Neural crest cell (in vitro differentiated cells): ENCODE measurements at places on chromosomes 16 and 17.

DNA sequence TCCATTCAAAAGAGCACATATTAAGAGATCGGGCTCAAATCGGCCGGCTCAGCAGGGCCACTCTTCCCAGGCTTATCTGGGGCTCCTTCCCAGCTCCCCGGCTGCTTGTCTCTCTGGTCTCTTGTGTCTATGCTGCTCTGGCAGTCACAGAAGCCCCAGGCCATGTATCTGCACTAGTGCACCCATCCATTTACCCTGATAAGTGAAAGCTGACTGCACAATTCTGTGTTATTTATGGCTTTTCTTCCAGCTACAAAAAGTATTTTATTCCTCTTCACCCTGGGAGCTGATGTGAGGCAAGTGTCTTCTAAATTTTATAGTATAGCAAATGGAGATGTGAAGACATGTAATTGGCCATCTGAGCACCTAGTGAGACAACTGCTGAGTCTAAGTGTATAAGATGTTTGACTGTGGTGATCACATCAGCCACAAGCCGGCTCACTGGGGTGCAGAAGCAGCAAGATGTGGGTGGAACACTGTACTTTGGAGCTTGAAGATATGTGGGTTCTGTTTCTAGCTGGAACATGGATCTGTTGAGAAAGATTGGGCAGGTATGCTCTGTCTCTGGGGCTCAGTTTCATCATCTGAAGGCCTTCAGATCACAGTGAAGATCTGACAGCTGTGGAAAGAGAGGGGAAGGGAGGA lies 78.1 kb upstream of the MPHOSPH6 start:
- no peak for DNase-seq

- no peak for DNase-seq
Measured at GRCh38 chr17:45368651-45369050, 51.8 kb upstream of the MAP3K14 start.

DNA sequence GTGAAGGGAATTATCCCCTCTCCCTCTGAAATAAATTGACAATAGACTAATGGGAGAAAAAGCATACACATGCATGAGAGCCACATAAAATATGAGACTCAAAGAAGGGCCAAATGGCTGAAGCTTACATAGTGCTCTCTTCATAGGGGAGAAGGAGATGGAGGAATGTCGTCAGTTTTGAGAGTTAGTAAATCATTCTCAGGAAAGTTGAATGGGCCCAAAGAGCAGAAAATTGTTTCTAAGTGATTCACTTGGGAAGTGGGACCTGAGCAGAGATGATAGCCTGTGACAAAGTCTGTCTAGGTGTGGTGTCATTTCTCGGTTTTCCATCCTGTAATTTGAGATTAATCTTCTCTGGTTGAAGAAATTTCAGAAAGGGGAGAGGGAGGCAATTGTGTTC lies 35.0 kb downstream of the BCAS3 start:
- DNase-seq = no peak

DNA sequence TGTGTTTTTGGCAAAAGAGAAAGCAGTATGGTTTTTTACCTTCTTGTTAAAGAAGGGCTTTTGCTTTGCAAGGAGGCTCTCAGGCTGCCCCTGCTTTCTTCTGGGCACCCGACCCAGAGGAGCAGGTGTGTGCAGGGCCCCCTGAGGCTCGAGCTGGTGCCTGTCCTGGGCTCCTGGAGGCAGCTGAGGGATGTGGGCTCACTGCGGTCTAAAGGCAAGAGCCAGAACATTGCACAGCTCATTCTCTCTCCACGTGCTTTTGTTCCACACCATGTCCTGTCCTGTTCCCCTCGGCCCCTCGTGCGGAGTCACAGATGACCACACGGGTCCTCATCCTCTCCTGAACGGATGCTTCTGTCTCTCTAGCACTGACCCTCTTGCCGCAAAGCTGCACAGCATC lies 36.7 kb upstream of the CAPN15 start:
- DNase-seq = no peak

DNA sequence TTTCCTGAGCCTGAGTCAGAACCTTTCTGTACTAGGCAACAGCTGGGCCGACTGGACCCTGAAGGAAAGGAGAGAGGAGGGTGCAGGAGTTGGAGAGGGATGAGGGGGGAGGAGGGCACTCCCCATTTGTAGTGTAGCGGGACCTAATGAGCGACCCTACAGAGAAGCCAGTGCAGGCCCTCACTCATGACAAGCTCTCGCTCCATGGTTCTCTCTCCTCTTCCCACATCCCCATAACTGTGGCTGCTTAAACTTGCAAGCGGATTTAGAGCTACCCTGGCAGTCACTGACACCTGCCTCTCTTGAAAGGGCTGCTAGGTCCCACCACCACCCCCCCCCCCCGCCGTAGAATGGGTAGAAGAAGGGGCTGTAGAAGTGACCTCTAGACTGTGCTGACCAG lies 14.5 kb downstream of the NKD1 start:
- DNase-seq = no peak

GRCh38 chr17:78557598-78558039 lies 19.6 kb downstream of the DNAH17 start:
- DNase-seq = no peak
